CD8-positive, alpha-beta memory T cell (primary cell): ENCODE measurements at places on chromosomes 2 and 18.

DNA sequence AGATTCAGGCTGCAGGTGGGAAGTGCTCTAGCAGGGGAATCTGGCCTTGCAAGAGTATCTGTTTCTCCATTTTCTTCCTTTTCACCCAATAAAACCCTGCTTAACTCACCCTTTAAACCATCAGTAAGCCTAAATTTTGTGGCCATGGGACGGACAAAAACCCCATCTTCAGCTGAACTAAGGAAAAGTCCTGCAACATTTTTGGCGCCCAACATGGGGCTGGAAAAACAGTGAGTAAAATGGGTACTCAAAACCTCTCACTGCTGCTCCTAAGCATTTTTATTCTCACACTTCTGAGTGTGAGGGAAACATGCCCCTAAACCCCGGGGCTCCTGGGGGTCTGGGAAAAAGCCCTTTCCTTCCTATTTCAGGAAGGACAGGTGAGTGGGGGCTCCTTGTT lies 414.3 kb downstream of the ZNF804A start:
- DNase-seq, result no peak

DNA sequence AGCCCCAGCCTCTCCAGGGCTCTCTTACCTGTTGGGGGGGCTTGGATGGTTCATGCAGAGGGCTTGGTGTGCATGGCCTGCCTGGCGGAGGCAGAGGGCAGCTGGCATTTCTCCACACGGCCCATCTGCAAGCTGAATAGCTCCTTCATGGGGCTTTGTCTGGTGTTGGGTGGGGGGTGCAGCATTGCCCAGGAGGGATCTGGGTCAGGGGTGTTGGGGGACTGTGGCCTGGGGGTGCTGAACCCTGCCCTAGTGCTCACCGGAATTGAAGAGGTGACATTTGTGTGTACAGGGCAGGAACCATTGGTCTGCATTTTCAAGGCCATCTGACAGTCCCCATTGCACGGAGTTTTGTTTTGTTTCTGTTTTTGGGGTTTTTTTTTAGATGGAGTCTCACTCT lies 58.8 kb upstream of the HAAO start:
- DNase-seq, result no peak

GRCh38 chr2:10164601-10165000 lies 42.1 kb downstream of the RRM2 start:
- DNase-seq, result no peak

- DNase-seq, result peak; percentile 25
Observed at GRCh38 chr2:73290049-73290839, 3.1 kb downstream of the EGR4 start.

DNA sequence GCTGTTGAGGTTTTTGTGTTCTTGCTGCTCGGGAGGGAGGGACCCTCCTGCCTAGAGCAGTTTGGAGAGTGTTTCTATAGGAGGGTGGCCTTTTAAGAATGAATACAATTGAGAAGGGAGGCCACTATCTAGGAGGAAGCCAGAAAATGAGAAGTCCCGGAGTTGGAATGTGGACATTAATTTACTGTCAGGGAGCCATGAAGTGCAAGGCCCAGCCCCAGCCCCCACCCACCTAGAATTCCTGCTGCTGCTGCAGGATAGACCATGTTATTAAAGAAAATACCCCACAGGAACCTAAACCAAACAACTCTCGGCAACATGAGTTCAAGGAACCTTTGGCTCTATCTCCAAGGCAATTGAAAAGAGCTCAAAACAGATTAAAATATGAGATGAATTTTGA lies 46.0 kb downstream of the ZBTB7C start:
- DNase-seq, result no peak

DNA sequence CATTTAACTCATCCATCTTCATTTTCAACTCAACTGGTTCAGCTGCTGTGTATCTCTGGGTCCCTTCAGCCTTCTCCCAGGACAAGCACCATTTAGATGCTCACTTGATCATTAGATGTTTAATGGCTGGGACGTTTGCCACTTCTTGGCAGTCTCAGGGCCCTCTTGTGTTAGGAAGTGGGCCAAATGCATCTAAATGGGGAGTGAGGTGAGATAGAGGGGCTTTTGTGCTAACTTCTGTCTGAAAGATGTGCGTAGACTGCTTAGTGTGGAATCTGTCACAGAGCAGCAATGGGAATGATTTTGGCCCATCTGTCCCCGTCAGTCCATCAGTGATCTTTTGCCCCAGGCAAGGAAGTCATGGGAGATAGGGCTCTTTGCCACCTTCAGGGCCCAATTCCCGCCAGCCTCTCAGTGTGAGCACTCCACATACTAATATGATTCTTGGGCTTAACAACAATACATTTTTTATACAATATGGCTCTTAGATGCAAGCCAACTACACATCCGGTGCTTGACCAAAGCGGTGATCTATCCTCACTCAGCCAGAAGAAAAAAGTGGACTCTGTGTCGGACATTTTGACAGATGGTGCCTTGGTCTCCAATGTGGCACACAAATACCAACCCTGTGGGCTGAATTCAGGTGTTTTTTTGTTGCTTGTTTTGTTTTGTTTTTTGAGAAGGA lies 95.7 kb upstream of the EPC2 start:
- DNase-seq, result no peak

DNA sequence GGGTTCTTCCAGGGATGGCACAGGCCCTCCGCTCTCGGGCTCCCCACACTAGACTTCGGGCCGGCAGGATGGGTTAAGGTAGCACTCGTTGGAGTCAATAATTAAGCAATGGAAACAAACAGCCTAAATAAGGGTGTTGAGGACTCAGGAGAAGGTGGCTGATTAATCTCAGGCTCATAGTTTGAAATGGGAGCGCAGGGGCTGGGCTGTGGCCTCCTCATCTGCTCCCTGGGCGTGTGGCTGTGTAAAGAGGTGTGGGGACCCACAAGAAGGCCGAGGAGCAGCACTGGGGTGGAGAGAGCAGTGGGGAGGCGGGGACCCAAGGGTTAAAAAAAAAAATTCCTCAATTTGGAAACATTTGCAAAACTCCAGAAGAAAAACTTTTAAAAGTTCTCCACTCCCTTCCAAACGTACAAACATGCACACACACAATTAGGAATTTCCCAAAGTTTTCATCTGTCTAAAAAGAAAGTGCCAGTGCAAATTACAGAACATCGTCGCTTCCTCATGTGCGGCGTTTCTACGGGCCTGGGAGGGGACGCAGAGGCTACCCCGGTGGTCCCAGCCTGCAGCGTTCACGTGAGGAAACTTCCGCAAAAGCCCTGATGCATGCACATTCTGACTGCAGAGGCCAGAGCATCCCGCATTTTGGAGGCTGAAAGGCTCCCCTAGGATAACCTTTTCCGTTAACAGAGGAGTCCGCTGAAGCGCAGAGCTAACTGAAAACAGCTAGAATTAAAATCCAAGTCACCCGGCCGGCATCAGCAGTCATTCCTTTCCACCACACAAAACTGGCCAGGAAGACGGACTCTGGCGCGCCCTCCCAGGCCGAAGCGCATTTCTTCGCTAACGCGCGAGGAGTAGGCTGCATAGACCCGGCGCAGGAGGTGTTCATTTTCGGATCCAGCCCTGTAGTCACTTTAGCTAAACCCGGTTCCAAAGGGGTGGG lies 1.0 kb upstream of the TUBB6 start:
- DNase-seq, result no peak

- DNase-seq, result peak; percentile 45
Observed at GRCh38 chr18:23972453-23972852, 42.1 kb upstream of the TTC39C start.

DNA sequence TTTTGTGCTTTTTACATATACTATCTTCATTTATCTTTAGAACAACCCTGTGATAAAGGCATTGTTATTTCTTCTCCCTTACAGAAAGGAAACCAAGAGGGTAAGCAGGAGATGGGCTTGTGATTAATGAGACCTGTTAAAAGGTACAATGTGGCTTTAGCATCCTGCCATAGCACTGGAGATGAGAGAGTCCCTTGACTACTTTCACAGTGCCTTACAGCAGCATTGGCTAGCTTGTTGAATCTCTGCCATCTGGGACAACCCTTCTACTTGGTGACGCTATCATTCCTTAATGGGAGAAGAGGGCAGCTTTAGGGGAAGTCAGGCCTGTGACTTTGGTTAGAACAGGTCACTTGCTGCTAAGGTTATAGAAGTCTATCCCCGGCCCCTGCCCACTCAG lies 68.1 kb upstream of the LYPD6B start:
- no peak for DNase-seq

GRCh38 chr2:224671731-224672130 lies 44.4 kb downstream of the CCDC195 start:
- no peak for DNase-seq

DNA sequence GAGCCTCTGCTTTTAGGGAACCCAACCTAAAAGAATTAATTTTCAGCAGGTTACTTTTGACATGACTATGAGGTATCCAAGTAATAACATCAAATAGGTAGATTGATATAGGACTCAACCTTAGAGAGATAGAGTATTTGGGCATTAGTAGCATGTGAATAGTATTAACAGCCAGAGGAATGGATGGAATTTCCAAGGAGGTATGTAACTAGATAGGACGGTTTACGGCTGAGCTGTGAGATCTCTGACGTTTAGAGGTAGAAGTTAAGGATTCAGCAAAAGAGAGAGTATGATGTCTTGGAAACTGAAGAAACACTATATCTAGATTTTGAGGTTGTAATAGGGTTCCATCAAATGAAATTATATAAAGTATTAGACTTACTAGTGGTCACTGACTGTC lies 70.3 kb downstream of the HNMT start:
- DNase-seq, result no peak

GRCh38 chr2:219155054-219155644 lies 5.5 kb downstream of the NHEJ1 start:
- DNase-seq, result no peak
